ENCODE measurements at places on chromosomes 2 and 18. TPM values are rescaled to one million over a fixed set of nuclear protein-coding genes. Genes with fewer than 3 reads are reported as not detected.

Gene CYP27A1
- 95.9 TPM for total RNA-seq

Gene DSG4
- not detected for total RNA-seq

GRCh38 chr2:242041816-242042215 lies 172.3 kb downstream of the RTP5 start:
- no peak for DNase-seq

Gene ALPP
- total RNA-seq, result 14.1 TPM

Gene RAX
- not detected for total RNA-seq

GRCh38 chr2:42618972-42619371 lies 50.5 kb downstream of the MTA3 start:
- DNase-seq, result no peak

DNA sequence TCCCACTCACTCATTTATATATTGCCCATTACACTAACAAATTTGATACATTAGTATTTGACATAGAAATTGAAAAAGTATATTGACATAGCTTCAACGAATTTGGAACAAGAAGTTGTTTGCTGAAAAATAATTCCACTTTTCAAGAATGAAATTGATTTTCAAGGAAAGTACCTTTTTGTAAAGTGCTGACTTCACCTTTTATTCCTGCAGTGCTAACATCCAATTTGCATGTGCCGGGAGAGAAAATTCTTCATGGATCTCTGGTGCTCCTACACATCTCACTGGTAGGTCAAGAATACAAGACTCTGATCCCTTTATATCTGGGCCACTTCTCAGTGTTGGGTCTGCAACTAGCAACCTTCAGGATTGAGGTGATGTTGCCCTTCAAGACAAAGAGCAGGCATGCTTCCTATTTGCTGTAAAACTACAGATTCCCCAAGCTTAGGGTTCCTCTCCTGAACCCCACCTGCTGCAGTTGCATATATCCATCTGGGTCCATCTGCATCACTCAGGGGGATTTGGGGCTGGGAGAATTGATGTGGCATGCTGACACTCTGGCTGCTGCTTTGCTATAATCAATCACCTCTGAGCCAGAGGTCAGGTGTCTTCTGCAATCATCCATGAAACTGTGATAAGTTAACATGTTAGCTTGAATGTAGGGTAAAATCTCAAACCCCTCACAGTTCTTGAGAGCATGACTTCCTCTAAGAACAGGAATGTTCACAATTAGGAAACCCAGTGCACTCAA lies 108.4 kb upstream of the TTN start:
- no peak for DNase-seq

DNA sequence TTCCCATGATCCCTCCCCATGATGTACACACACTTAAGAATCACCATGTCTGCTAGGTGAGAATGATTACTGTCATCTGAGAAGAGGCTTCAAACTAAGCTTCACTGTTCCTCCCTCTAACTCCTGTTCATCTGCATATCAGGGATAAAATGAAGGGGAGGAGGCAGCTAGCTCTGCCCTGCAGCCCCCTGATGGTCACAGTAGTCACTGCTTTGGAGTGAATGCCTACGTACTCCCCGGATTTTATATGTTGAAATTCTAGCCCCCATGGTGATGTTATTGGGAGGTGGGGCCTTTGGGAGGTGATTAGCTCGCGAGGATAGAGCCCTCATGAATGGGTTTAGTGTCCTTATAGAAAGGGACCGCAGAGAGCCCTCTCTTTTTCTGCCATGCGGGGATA lies 156.4 kb downstream of the NCKAP5 start:
- no peak for DNase-seq

DNA sequence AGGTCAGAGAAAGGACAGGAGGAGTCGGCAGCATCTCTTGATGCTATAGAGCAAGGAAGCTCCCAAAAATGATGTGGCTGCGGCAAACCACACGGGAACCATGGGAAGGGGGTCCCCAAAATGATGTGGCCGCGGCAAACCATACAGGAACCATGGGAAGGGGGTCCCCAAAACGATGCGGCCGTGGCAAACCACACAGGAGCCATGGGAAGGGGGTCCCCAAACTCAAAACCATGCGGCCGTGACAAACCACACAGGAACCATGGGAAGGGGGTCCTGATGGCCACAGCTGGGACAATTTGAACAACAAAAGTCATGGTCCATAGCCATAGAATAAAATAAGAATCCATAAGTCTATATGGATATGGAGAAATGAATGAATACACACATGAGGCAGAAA lies 58.4 kb upstream of the GLI2 start:
- no peak for DNase-seq

GRCh38 chr2:239059854-239060253 lies 212.0 kb downstream of the TWIST2 start:
- no peak for DNase-seq

Gene RIT2
- total RNA-seq, result not detected

- DNase-seq, result no peak
These were observed 265.2 kb upstream of the SPHKAP start for GRCh38 chr2:228446734-228447133.

Gene ZNG1B
- 32.7 TPM for total RNA-seq

- no peak for DNase-seq
These were observed 10.8 kb downstream of the IWS1 start for GRCh38 chr2:127515383-127515915.

DNA sequence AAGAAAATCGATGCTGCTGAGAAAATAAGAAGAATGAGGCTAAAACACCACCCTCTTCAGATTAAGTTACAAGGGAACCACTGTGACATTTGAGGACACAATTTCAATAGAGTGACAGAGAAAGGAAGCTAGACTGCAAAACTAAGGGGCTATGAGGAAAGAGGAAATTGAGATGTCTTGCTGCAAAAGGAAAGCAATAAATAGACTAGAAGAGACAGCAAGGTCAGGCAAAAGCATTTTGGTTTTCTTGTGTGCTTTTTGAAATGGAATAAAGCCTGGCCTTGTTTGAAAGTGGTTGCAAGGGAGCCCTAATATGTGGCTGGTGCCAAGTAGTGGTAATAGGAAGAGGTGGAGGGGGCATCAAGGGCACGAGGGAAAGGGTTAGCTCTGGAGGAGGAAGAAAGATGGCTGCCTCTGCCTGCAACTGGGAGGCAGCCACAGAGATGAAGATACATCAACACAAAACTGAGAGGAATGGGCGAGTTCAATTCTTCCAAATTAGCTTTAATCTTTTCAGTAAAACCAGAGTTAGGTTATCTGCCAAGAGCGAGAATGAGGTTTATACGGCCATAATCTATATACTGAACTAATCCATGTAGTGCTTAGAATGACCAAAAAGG lies 1.2 kb upstream of the MRO start:
- DNase-seq, result no peak

Gene LOXHD1
- total RNA-seq, result 0.52 TPM

- DNase-seq, result no peak
These were observed 98.1 kb downstream of the SMAD2 start for GRCh38 chr18:47832348-47832747.

Gene NYAP2
- 0.55 TPM for total RNA-seq

DNA sequence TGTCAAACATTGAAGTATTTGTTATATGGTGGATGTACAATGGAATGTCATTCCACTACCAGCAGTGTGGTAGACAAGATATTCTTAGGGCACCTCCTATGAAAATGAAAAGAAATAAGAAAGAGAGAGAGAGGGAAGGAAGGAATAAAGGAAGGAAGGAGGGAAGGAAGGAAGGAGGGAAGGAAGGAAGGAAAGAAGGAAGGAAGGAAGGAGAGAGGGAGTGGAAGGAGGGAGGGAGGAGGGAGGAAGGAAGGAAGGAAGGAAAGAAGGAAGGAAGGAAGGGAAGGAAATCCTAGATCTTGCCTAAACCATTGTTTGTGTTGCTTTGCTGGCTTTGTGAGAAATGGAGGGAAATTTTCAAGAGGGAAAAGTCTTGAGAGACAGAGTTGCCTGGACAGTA lies 50.1 kb upstream of the TCF7L1 start:
- DNase-seq, result no peak

GRCh38 chr2:1627628-1628381 lies 116.5 kb downstream of the PXDN start:
- DNase-seq, result no peak

DNA sequence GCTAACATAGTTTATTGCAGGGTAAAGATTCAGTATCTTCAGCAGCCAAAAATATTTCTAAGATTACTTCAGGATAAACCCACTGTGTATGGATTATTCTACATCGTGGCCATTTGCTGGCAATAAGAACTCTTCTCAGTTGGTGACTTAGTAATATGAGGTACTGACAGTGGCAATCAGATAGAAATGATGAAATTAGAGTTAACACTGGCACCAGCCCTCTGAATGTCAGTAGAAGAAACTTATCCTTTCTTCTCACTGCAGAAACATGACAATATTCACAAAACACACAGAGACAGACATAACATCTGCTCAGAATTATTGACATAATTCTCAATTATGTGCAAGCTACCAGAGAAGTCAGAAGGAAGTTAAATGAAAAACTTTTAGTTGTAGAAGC lies 246.3 kb upstream of the COL3A1 start:
- no peak for DNase-seq

DNA sequence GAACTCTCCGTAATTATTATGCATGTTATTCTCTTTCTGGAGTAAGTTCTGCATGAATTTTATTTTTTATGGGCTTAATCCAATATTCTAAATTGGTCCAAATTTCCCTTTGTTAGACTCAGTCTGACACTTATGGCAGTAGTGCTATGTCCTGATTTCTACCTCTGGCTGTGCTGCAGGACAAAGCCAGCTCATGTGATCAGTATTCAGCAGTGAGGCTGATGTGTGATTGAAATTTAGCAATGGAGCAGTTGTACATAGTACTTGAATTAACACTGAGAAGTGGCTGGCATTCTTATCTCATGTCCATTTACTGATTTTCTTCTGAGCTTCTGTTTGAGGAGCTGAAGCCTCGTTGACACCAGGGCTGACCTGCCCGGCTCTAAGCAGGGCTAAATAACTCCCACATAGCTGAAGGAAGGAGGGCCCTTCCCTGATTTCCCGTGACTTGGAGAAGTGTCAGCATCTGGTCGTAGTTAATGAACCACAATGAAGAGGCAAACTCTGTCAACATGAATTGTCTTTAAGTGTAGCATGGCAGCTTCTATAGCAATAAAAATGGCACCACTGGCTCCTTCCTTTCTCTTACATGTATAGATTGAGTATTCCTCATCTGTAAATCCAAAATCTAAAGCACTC lies 159.0 kb upstream of the RASGRP3 start:
- no peak for DNase-seq

DNA sequence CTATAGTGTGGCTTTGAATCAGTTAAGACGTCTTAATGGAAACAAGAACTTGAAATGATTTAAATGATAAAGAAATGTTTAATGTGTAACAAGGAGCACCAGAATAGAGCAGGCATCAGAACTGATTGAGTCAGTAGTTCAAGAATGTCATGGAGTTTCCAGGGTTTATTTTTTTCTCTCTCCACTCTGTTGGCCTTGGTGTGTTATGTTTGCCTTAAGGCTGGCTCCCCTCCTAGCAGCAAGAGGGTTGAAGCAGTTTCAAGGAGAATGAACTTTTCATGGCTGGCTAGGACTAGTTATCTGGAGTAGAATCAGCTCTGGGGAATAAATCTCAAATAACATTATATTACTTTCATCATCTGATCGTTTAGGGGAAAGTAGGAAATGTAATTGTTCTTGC lies 13.4 kb upstream of the GLS start:
- peak; percentile 34 for DNase-seq

Gene CDK5R2
- total RNA-seq, result not detected

Gene TUBA4B
- 3.0 TPM for total RNA-seq

- DNase-seq, result no peak
These were observed 240.3 kb upstream of the CELF4 start for GRCh38 chr18:37805773-37806404.

DNA sequence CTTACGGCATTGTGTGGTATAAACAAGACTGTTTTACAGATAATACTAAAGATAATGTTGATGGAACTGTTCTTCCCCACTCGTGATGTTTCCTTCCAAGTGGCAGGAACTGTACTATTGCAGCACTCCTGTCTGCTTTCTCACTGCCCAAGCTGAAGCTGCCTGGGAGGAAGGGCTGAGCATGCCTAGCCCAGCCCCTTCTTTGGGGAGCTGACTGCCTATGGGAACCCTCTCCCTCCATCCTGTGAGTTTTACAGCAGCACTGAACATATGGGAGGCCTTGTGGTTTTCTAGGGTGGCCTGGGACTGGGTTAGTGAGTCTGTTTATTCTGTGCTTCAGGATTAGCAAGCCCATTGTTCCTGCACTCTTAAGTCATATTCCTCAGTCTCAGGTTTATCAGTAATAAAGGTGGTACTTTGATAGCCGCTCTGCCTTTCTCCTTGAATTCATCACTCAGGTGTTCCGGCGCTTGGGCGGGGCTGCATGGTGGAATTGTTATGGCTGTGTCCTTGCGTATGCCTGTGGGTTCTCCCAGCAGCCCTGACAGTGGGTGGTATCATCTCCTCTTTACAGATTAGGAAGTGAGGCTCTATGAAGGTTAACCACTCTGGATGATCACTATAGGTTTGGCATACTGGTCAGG lies 379.7 kb downstream of the PTPRM start:
- peak; percentile 37 for DNase-seq

GRCh38 chr2:127631541-127631996 lies 14.4 kb upstream of the GPR17 start:
- no peak for DNase-seq

GRCh38 chr2:239098288-239098970 lies 250.5 kb downstream of the TWIST2 start:
- no peak for DNase-seq

Gene DPP10
- 0.82 TPM for total RNA-seq

Gene DYNAP
- total RNA-seq, result not detected

DNA sequence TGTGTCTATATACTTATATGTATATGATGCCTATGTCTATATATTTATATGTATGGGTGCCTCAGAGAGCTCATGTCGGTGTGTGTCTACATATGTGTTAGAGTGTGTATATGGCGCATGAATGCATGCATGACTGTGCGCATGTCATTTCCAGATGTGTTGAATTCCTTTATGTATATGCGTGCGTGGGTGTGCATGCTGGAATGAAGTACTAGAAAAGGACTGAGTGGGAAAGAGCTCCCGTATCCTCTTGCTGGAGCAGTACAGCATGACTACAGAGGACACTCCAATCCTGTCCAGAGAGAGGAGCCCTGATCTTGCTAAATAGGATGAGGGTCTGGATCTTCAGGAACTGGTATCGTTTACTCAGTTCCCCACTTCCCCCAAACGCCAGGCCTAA lies 56.8 kb upstream of the LRPPRC start:
- DNase-seq, result no peak

GRCh38 chr2:70344195-70344594 lies 42.3 kb upstream of the FAM136A start:
- DNase-seq, result no peak

DNA sequence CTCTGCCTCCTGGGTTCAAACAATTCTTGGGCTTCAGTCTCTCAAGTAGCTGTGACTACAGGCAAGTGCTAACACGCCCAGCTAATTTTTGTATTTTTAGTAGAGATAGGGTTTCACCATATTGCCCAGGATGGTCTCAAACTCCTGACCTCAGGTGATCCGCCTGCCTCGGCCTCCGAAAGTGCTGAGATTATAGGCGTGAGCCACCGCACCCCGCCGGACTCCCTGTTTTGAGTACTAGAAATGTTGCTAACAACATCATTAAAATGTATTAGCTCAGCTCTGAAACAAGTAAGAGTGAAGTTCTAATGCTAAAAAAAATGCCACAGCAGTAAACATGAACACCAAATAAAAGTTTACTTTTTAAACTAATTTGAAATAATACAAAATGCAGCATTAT lies 937.7 kb downstream of the CPS1 start:
- no peak for DNase-seq

Gene KIF5C
- total RNA-seq, result 0.92 TPM

GRCh38 chr2:42888321-42889245 lies 96.2 kb upstream of the HAAO start:
- DNase-seq, result no peak

- no peak for DNase-seq
These were observed 115.9 kb downstream of the TTC32 start for GRCh38 chr2:19785867-19786266.

- DNase-seq, result no peak
These were observed 364.8 kb upstream of the SLC14A2 start for GRCh38 chr18:45250479-45250878.

Gene CCDC195
- total RNA-seq, result not detected

All from left lung (tissue), 14 donors.